Activated gamma-delta T cell (primary cell): ENCODE measurements at places on chromosomes 4 and X.

- DNase-seq: no peak
These were observed 94.2 kb downstream of the MFAP3L start for GRCh38 chr4:169931964-169932363.

- DNase-seq: no peak
These were observed 22.3 kb downstream of the RPS6KA6 start for GRCh38 chrX:84165711-84166110.

- no peak for DNase-seq
These were observed 227.1 kb upstream of the JADE1 start for GRCh38 chr4:128582427-128582870.

GRCh38 chr4:182645511-182645910 is 271.7 kb downstream of the DCTD start:
- no peak for DNase-seq

DNA sequence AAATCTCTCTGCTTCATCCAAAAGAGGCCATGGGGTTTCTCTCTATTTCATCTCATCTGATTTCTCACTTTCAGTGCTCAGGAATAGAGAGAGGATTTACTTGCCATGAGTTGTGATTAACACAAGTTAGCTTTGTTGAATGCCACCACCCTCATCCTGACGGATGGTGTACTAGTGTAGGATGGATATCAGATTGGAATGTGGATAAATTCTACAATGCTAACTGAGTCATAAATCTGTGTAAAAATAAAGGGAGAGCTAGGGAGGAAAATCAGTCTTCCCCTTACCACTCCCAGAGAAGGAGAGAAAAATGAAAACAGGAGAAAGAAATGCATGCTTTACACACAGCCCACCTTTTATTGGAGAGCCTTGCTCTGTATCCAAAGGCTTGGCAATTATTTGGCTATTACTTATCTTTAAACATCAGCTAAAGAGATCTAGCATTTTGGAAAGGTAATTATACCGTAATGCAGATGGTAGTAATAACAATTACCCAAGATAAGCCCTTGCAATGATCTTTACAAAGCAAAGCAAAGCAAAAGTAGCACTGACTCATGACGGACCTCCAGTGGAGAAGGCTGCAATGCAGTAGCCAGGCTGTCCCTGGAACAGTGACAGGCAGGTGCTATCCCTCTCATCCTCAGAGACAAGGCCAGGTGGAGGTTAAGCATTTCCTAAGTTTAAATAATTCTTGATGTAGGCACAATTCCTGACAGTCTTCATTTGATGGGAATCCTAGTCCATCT is 306.3 kb upstream of the PPARGC1A start:
- DNase-seq: no peak

- no peak for DNase-seq
These were observed 67.4 kb downstream of the EMCN start for GRCh38 chr4:100450449-100450848.
